ENCODE measurements at places on chromosomes 12 and 14.

- DNase-seq = no peak
Measured at GRCh38 chr12:22982635-22983034, 357.7 kb downstream of the ETNK1 start.

DNA sequence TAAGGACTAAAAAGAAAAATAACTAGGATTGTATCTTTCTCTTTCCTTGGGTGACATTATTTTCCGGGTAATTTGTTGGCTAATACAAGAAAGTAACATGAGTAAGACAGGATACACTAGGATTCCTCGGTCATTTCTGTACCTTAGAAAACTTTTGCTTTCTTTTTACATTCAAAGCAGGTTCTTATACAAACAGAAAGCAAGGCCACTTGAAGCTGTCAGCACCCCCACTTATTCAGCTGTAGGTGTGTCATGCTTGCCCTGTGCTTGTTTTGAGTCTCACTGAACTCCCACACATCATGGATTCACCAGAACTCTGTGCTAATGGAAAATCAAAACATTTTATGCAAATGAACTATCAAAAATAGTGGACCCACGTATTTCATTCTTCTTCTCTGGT, 266.8 kb upstream of the CLEC14A start:
- no peak for DNase-seq

- DNase-seq = no peak
Measured at GRCh38 chr12:30145684-30146032, 361.9 kb upstream of the TMTC1 start.

DNA sequence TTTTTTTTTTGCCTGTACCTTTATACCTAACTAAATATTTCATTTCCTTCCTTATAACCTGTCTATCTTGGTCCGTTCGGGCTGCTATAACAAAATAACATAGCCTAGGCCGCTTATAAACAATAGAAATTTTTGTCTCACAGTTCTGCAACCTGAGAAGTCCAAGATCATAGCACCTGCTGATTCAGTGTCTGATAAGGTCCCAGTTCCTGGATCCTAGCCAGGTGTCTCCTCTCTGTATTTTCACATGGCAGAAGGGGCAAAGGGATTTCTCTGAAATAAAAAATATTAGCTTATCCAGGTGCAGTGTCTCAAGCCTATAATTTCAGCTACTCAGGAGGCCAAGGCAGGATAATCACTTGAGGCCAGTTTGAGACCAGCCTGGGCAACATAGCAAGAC, 1046.6 kb upstream of the USP15 start:
- no peak for DNase-seq

GRCh38 chr12:100442403-100442802, 31.3 kb upstream of the NR1H4 start:
- DNase-seq = no peak

- DNase-seq = no peak
Measured at GRCh38 chr12:108645686-108646599, 12.2 kb upstream of the SELPLG start.

DNA sequence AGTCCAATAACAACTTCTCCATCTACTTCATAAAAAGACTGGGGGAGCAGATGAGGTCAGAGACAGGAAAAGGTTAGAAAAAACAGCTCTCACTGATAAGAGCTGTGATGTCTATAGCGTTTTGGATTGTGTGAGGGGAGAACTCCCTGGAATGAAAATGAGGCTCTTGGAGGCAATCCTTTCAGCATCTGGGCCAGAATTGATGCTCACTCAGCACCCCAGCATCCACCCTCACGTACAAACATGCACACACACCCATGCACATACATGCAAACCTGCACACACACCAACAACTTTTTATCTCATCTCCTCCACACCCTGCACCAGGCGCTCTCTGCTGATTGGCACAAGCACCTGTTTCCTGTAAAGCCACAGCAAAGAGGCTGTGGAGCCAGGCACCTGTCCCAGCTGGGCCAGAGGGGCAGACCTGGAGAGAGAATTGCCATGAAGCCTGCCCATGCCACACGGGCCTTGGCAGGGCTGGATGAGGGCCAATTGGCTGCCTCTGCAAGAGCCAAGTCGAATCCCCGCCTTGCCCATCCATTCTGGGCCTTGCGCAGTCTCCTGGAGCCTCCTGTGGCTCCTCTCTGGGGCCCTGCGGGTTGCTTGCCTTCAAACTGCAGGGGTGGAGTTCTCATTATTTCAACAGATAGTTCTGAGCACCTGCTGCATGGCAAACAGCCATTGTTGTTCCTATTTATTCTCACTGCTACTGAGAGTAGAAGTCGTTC, 53.1 kb downstream of the SYNE3 start:
- no peak for DNase-seq

- DNase-seq = no peak
Measured at GRCh38 chr14:104424406-104425072, 155.0 kb upstream of the C14orf180 start.

GRCh38 chr12:12019881-12020280, 50.9 kb upstream of the BCL2L14 start:
- DNase-seq = no peak

DNA sequence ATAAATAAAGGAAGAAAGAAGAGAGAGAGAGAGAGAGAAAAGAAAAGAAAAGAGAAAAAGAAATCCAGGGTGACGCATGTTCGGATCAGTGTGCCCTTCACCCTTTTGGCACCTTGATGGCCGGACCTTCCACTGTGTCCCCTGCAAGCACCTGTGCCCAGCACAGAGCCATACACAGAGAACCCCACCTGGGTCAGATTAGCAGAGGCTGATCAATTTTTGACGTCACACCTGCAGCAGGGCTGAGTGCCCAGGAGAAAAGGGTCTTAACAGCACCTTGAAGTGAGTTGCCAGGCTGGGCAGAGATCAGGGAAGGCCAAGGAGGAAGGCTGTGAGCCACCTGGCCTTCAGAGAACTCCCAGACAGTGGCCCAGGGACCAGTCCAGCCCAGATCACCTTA, 114.4 kb downstream of the CALM1 start:
- DNase-seq = no peak

Data from activated CD4-positive, alpha-beta T cell treated with anti-CD3 and anti-CD28 coated beads, Interleukin-10, Interleukin-2, amounts not matched to agents 100 ng/mL and 50 ng/mL, durations not matched to agents 16 hours and 8 hours (primary cell).